ENCODE measurements at places on chromosomes 7 and 10. TPM values are rescaled to one million over a fixed set of nuclear protein-coding genes. Genes with fewer than 3 reads are reported as not detected.

VSTM2A gene
- not detected for total RNA-seq

LBX1 gene
- total RNA-seq: not detected

RBP3 gene
- not detected for total RNA-seq

DNA sequence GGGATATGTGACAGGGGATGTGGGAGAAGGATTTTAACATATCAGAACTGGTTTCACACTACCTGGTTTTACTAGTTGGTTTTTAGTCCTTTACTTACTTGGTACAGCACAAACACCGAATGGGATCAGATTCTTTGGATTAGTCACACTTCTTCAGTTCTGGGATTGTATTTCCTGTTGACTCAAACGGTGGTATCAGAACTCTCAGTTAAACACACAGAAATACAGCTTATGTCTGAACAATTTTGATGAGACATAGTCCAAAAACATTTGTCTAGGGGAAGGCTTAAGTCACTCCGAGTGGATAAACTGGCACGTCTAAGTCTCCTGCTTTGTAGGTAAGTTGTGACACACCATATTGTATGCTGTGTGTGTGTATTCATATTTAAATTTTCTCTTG is 480.5 kb downstream of the PHTF2 start:
- DNase-seq: no peak

DNA sequence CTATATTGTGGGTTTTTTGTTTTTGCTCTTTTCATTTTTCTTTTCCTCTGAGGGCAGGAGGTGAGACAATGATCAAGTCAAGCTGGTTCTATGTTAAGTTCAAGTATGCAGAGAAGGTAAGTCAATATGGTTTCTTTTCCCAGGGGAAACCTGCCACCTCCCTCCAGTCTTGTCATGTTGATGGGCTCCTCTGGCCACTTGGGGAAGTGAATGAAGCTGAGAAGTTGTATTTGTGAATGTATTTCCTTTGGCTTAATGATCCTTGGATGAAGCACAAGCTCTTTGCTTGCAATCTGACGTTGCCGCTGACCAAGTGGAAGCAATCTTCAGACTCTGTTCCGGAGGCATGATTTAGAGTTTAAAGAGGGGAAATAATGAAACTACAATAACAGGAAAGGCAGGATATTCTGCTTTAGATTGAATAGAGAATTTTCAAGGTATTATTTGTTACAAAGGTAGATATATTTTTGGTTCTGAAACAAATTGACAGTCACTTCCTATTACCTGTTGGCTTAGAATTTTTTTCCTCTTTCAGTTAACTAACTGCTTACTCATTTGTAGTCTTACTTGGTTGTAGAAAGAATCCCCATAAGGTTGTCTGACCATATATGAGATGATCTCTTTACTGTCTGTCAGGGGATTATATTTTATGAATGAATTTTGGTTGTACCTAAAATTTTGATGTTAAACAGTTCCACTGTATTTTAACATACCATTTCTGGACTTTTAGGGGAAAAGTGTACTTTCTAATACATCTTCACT is 369.6 kb downstream of the AUTS2 start:
- DNase-seq: peak; percentile 17

DNA sequence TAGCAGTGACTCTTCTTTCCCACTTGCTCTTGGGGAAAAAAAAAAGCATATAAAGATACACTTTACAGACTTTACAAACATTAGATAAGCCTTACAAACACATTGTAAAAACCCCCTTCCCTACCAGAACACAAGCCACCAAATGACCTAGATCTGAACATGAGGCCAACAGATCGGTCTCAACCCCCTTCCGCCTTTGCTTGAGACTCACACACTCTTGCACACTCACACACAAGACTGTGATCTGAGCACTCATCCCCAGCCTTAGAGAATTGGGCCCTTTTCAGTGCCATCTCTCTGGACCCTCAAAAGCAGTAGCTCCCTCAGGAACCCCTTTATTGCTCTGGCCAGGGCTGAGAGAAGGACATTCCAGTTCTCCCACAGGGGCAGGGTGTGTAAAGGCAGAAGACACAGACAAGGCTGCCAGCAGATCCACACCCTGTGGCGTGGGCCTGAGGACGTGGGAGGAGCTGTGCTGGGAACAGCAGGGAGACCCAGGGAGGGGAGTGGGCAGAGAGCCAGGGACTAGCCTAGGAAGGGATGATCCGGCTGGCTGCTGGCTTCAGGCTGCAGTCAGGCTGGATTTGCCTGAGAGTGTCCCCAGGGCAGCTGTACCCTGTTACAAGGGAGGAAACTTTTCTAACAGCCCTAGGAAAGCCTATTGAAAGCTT is 206.7 kb downstream of the KIAA1217 start:
- no peak for DNase-seq

GRCh38 chr7:156802214-156802613 is 90.8 kb downstream of the LMBR1 start:
- DNase-seq: no peak

- DNase-seq: no peak
Observed at GRCh38 chr10:9081961-9082360, 1027.5 kb downstream of the GATA3 start.

DNA sequence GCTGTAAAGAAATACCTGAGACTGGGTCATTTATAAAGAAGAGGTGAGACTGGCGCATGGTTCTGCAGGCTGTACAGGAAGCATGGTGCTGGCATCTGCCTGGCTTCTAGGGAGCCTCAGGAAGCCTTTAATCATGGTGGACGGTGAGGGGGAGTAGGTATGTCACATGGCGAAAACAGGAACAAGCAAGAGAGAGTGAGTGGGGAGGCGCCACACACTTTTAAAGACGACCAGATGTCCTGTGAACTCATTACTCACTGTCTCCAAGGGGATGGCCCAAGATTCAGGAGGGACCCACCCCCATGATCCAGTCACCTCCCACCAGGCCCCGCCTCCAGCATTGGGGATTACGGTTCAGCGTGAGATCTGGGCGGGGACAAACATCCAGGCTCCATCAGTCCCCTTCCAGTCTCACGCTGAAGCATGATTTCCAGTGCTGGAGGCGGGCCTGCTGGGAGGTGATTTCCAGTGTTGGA is 3.2 kb downstream of the ZNF316 start:
- no peak for DNase-seq

WDR37 gene
- 18.9 TPM for total RNA-seq

- no peak for DNase-seq
Observed at GRCh38 chr7:151871904-151872303, 5.0 kb downstream of the PRKAG2 start.

DNA sequence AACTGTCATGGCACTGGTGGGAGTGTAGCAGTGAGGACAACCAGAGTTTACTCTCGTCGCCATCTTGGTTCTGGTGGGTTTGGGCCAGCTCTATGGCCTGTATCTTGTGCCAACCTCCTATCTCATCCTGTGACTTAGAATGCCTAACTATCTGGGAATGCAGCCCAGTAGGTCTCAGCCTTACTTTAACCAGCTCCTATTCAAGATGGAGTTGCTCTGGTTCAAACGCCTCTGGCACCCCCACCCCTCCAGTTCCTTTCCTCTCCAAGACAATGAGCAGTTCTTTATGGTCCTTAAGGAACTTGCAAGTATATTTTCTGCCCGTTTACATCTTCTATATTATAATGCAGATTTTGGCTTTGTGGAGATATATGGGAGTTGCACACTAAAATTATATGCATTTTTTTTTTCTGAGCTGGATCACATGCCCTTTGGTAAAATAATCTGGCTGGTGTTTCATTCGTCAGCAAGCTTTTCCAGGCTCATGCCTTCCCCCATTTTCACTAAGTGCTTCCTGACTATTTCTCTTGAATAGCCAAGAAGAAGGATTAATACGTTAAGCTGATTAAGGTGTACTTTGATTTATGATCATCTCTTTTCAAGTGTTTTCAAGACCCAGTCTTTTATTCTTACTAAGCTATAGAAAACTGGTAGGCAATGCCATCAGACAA is 11.2 kb upstream of the WIPF3 start:
- DNase-seq: no peak

DNA sequence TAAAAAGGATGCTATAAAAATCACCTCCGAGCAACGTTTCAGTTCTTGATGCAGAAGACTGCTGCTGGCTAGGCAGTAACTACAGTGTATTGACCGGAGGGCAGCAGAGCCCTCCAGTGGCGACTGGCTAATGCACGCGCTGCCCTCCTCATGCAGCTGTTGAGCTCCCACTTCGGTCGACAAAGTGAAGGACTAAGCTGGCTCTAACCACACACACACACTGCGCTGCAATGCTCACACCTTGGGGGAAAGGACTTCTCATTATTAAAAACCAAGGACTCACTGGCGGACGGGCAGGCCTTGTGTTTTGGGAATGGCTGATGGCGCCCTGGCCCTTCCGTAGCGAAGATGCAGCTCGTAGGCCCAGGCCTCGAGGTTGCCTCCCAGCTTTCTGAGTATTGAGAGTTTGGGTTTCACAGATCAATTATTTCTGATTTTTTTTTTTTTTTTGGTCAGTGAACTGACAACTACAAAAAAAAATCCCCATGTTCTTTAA is 120.9 kb upstream of the DIP2C start:
- DNase-seq: peak; percentile 50

DNA sequence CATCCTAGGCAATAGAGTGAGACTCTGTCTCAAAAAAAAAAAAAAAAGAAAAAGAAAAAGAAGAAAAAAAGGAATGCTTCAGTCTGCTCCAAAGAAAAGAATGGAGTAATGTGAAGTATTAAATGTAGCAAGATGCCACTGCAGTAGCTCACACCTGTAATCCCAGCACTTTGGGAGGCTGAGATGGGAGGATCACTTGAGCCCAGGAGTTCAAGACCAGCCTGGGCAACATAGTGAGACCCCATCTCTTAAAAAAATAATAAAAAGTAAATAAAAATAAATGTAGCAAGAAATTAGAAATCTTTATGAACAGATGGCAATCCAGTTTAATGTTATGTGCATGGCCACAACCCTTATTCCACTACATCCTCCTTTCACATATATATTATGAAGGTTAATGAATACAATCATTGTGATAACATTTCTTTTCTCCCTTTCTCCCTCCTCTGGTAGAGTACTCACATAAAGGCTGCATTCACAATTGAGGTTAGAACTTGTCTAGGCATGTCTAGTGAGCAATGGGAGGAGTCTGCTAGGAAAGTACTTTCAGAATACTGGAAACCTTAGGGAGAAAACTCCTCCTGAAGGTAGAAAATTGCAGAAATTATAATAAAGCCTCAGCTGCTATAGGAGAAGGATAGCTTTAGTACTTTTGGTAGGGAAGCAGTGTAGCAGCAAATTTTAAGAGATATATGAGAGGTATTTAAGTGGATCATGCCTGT is 20.4 kb downstream of the KLLN start:
- DNase-seq: no peak

DNA sequence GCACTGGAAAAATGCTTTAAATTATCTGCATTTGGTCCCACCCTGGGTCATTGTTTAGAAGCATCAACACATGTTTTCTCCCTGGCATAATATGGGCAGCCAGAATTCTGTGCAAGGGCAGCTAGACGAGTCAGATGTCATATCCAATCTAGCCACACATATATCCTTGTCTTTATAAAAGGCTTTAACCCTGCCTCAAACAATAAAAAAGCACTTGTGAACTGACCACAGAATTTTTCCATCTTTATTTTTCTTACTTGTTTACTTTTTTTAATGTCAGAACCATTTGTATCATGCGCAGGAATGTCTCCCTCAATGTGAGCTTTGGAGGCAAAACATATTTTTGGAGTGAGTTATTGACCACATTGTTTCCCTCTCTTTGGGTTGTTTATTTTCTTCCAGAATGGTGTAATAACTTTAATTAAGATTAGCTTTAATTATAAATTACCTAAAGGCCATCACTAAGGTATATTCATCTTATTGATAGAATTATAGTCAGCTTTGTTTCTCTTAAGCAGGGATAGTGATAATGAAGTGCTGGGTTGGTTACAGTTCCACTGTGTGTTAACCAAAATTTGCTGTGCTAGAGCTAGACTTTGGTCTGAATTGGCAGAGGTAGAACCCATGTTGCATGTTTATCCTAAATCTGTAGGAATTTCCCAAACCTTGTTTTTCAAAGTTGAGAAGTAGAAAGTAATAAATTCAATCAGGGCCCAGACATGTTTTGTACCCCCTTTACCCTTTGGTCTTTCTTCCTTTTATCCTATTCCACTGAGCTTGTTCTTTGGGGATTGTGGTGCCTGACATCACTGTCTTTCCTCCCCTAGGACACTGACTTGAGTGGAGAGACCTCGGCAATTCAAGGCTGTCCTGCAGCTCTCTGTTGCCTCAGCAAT is 1078.4 kb downstream of the KCNMA1 start:
- no peak for DNase-seq

ADCYAP1R1 gene
- not detected for total RNA-seq

- DNase-seq: no peak
Observed at GRCh38 chr7:135833642-135834041, 85.0 kb upstream of the FAM180A start.

GRCh38 chr10:60351191-60351853 is 38.4 kb downstream of the ANK3 start:
- DNase-seq: peak; percentile 1

DNA sequence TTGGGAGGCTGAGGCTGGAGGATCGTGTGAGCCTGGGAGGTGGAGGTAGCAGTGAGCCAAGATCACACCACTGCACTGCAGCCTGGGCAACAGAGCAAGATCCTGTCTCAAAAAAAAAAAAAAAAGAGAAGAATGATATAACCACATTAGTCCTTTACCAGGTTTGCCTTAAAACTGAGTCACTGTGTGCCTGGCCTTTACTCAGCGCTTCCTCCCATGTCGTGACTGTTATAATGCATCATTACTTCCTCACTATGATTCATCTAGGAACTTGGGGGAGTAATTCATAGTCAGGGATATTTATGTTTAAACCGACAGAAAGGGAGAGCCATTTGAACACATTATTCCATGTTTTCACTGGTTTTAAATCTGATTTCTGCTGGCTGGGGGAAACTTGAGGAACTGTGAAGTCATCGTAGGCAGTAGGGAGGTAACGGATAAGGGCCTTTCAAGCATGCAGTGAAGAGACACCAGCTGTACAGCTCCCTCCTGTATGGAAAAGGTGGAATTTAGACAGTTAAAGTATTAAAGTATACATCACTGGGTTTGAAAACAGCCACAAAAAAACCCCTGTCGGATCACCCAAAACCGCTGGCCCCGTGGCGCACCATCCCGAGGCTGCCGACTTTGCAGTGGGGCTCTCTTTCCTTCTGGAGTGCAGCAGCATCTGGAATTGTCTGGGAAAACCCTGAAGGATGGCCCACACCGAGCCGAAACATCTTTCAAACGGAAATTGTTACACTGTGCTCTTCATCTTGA is 119.8 kb downstream of the NKX6-2 start:
- DNase-seq: no peak

DNA sequence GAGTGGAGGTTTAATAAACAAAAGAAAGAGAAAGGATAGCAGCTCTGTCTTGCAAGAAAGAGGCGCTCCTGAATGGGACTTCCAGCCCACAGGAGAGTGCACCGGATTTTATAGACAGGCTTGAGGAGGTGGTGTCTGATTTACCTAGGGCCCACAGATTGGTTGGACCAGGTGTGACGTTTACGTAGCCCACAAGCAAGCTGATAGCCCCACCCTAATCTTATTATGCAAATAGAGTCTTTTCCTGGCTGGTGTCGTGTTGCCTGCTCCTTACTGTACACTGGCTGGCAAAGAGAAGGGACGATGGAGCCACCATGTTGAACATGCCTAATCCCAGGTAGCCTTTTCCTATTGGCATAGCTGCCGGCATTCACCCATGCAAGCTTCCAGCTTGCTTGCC is 319.7 kb upstream of the POM121L12 start:
- DNase-seq: no peak

SPACDR gene
- 2.4 TPM for total RNA-seq
